ENCODE measurements at places on chromosomes 2 and 18.

- DNase-seq, result no peak
Observed at GRCh38 chr2:43774617-43775016, 778 bp downstream of the DYNC2LI1 start.

DNA sequence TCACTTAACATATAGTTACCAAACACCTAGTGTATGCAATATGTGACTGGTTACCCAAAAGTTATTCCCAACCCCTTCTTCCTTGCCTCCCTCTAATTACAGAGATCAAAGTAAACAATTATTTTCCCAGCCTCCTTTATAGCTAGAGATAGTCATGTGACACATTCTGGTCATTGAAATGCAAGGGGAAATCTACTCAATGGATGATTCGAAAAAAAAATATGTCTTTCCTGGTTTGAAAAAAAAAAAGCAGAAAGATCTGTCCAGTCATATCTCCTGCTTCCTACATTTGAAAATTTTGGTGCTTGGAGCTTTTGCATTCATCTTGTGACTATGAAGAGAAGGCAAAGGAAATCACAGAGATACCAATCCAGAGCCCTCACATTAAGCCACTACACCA lies 27.6 kb upstream of the UGP2 start:
- DNase-seq, result no peak

DNA sequence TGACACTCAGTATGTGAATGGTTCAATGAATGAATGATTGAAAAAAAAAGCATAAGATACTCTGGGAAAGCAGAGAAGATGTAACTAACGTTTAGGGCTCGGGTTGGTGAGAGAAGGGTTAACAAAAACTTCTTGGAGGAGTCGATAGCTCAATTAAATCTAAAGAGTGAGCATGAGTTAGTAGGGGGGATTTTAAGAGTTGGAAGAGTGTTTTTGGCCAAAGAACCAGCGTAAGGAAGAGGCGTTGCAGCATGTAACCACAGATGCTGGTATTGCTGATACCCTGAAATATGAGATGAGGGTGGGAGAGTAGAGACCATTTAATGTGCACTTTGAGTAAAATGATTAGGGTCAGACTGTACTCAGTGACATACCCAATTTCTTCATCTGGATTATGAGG lies 14.5 kb downstream of the ARHGAP28 start:
- DNase-seq, result no peak

DNA sequence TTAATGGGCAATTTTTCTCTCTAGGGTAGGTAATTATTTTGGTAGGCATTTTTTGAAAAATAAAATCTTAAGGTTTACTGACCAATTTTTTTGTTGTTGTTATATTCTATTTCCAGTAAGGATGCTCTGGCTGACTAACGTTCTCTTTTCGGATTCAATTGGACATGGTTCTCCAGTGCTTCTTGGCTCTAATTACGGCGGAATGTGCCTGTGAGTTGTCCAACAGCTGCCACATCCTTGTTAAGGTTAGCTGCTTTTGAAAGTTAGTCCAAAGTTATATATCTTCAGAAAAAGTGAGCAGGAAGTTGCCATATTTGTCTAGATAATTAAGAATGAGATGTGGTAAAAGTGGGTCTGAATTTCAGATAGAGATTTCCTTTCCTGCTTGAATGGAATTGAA lies 45.8 kb upstream of the SMIM21 start:
- DNase-seq, result no peak

DNA sequence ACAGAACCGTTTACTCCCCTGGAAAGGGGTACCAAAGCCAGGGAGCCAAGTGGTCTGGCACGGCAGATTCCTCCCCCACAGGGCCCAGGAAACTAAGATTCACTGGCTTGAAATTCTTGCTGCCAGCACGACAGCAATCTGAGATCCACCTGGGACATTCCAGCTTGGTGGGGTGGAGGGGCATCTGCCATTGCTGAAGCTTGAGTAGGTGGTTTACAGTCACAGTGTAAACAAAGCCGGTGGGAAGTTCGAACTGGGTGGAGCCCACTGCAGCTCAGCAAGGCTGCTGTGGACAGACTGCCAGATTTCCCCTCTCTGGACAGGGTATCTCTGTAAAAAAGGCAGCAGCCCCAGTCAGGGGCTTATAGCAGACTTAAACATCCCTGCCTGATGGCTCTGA lies 901.7 kb upstream of the LRRTM1 start:
- DNase-seq, result no peak

DNA sequence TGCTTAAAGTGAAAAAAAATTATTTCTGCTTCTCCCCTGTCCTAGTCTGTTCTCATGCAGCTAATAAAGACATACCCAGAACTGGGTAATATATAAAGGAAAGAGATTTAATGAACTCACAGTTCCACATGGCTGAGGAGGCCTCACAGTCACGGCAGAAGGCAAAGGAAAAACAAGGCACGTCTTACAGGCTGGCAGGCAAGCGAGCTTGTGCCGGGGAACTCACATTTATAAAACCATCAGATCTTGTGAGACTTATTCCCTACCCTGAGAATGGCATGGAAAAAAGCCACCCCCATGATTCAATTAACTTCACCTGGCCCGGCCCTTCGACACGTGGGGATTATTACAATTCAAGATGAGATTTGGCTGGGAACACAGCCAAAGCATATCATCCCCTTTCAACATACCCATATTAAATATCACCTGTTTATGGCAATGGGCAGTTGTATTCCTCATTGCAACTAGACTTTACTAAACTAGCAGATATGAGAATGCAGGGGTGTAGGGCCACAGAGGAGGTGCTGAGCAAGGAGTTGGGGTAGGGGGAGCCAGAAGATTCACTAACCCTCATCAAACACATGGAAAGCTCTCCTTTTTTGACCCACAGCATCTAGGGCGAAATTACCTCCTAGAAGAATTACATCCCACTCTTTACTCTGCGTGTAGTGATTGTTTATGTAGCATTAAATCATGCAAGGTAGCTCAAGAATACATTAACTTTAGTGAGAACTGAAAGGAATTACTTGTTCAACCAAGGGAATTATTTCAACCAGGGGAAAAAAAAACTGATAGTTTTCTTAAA lies 183.3 kb upstream of the DOK6 start:
- peak; percentile 97 for DNase-seq

- no peak for DNase-seq
Observed at GRCh38 chr18:54555286-54555685, 35.8 kb upstream of the DYNAP start.

GRCh38 chr2:96952016-96952750 lies 34.2 kb downstream of the FAM178B start:
- no peak for DNase-seq

DNA sequence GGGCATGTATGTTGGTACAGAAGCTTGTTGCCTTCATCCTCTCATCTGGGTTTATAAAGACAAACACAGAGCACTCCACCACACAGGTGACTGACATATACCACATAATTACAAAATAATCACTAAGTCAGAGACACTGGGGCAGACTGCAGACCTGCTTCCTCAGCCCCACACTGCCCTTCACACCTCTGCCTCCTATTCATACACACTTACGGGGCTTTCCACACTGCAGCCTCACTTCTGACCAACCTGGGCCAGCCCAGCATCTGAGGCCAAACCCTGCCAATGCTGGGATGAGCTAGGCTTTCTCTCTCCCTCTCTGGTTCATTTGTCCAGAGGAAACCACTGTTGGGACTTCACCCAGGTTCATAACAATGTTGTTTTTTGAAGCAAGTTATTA lies 4.5 kb downstream of the EMX1 start:
- DNase-seq, result no peak
